ENCODE measurements at places on chromosomes 5 and 9.

DNA sequence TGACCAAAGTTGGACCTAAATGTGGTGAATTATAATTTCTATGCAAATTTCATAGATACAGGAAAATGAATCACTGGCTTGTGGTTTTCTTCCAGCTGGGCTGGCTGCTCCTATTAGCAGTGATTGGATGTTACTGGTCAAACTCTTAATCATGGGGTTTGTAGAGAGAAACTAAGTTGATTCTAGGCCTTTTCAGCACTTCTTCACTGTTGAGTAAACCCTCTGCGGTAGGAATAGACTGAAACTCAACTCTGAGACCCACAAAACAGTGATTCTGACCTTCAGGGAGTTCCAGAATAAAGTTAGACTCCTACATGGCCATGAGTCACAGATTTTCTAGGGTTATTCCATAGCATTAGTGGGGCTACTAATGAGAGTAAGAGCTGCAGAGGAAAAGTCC lies 47.9 kb upstream of the FKTN start:
- DNase-seq, result no peak

DNA sequence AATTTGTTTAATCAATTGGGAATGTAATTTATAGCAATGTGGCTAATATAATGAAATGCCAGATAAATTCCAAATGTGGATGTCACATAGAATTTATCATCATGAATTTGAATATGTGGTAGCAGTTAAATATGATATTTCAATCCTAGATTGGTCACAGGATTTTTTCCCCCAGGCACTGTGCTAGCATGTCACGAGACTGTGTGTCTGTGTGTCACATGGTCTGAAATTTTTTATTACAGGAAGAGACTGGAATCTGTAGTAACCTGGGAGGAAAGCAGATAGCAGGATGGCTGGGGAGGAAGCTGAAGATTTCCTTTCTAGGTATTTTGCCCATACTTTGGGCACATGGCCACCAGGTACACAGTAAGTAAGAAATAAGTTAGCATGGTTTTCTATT lies 35.4 kb upstream of the MSH3 start:
- DNase-seq, result no peak

DNA sequence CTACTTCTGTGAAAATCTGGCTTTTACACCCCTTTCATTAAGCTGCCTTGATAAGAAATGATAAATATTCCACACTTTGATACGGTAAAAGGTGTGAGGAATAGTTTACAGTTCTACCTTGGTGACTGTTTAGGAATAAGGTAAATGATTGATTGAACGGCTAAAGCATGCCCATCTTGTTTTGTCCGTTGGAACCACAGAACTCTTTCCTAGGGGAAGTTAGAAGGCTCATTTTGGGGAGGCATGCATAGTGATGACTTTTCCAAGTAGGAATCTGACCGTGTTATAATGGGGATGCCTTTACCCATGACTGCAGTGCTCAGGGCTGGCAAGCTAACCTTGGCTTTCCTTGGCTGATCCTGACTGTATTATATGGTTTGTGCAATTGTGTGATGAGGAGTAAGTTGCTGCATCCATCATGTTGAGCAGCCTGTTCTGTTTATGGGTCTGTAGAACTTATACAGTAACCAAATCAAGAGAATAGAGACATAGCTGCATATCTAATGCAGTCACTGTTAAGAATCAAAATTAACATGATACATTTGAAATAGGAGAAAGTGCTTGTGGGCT lies 24.5 kb downstream of the PCSK5 start:
- DNase-seq, result no peak

- DNase-seq, result no peak
Measured at GRCh38 chr5:72188166-72188565, 80.9 kb downstream of the MAP1B start.
